ENCODE measurements at places on chromosomes 5 and 9. TPM values are rescaled to one million over a fixed set of nuclear protein-coding genes. Genes with fewer than 3 reads are reported as not detected.

PAPPA gene
- 2.9 TPM for total RNA-seq

ENTPD2 gene
- 0.41 TPM for total RNA-seq

GPX3 gene
- total RNA-seq, result 1,259 TPM

SARDH gene
- total RNA-seq, result 6.8 TPM

TMC1 gene
- total RNA-seq, result not detected

PCDHGA8 gene
- 1.2 TPM for total RNA-seq

LECT2 gene
- not detected for total RNA-seq

CNTFR gene
- 2.9 TPM for total RNA-seq

SPINK7 gene
- total RNA-seq, result not detected

SLC6A18 gene
- not detected for total RNA-seq

EPB41L4A gene
- 35.2 TPM for total RNA-seq

NXNL2 gene
- total RNA-seq, result not detected

SOHLH1 gene
- not detected for total RNA-seq
